ENCODE measurements at places on chromosomes 6 and 20.

DNA sequence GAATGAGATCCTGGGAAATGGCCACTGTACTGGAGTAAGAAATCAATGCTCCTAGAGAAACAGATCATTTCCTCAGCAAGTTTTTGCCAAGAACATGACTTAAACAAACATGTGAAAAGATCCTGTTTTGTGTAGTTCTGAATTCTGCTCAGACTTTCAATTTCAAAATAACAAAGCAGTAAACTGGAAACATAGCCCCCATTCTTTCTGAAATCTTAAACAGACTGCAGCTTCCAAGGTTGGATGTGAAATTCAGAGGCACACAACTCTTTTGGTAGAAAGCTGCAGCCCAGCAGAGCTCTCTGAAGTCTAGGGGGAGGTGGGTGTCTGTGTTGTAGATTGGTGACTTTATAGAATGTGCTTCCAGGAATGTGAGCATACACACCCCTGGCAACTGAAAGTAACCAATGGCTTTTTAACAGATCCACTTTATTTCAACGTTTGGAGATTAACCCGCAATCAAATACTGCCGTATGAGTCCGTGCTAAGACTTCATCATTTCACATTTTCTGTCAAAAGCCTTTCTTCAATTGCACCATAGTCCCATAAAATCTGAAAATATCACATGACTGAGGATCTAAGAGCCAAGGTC is 86.4 kb downstream of the ATXN1 start:
- no peak for DNase-seq

- peak; percentile 30 for DNase-seq
These were observed 3.9 kb upstream of the SIGLEC1 start for GRCh38 chr20:3716195-3716834.

GRCh38 chr6:40328386-40328985 is 258.7 kb downstream of the LRFN2 start:
- peak; percentile 34 for DNase-seq

DNA sequence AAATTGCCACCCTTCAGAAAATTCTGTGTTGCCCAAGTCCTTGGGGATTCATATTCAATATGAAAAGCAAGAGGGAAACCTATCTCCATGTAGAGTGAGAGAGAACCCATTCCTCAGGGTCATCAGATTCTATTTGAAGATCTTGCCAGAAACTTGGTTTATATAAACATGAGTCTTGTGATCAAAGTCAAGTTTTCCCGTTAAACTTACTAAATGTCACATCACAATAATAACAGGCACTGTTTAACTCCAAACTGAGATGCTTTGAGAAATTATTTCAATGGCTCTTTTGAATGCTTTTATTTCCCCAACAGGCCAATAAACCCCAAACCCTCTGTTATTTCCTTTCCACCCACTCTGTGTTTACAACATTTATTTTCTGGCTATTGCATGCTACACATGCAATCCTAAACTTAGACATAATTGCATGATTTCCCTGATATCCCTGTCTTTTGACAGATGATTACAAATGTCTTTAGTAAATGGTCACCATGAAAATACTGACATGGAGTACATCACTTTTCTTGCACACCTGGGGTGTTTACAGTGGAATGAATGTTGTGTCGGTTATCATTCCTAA is 31.1 kb upstream of the SSTR4 start:
- no peak for DNase-seq

- DNase-seq, result no peak
These were observed 17.9 kb upstream of the RUNX2 start for GRCh38 chr6:45310118-45310788.

GRCh38 chr6:108502832-108503231 is 57.9 kb upstream of the FOXO3 start:
- no peak for DNase-seq
